H7 (cell line): ENCODE measurements at places on chromosomes 4 and X.
A peak's percentile ranks its signal among the peaks of the same experiment; 100 is the strongest.

- peak; percentile 91 for DNase-seq
These were observed 107.3 kb downstream of the ADRA2C start for GRCh38 chr4:3873408-3874027.

- no peak for DNase-seq
These were observed 8.8 kb upstream of the BMP2K start for GRCh38 chr4:78767350-78767749.

GRCh38 chr4:176484301-176484984 lies 164.7 kb downstream of the SPCS3 start:
- no peak for DNase-seq

- no peak for DNase-seq
These were observed 11.0 kb downstream of the PGM2 start for GRCh38 chr4:37837446-37837845.

- no peak for DNase-seq
These were observed 21.7 kb downstream of the CLOCK start for GRCh38 chr4:55524844-55525571.

DNA sequence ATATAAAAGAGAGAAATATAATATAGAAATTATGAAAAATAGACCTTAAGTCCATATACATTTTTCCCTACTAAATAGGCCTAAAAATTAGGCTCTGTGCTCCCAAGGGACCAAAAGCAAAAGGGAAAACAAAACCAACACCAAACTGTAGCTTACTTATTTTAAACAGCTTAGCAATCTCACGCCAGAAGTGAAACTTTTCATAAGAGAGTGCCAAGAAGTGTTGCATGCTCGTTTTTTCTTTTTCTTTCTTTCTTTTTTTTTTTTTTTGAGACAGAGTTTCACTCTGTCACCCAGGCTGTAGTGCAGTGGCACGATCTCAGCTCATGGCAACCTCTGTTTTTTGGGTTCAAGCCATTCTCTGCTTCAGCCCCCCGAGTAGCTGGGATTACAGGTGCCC lies 250.4 kb downstream of the TMA16 start:
- no peak for DNase-seq

DNA sequence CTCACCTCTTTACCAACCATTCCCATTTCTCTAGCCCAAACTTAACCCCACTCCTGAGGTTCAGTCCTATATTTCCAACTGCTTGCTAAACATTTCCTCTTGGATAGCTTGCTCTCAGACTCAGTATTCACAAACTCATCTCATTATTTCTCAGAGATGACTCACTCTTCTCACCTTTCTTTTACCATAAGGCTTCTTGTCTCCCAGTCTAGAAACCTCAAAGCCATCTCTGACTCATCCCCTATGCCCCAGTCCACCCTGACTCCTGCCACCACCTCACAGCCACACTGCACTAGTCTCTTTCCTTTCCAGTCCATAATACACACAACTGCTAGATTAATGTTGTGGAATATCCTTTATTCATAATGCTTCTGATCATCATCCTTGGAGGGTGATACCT lies 4.8 kb downstream of the FRMPD3 start:
- no peak for DNase-seq

- DNase-seq = no peak
These were observed at the start of gene IL21 for GRCh38 chr4:122621016-122621507. Gene IL21, minus strand, starts transcription at chr4:122621066. Its CDS starts 55 bp downstream, at chr4:122621011.

GRCh38 chr4:129080129-129080528 lies 13.2 kb downstream of the SCLT1 start:
- DNase-seq = no peak

- no peak for DNase-seq
These were observed 13.9 kb upstream of the MPP1 start for GRCh38 chrX:154818916-154819770.

GRCh38 chrX:1521459-1521956 lies 15.5 kb downstream of the P2RY8 start:
- peak; percentile 43 for DNase-seq

- peak; percentile 51 for DNase-seq
These were observed at the start of gene ASB9 for GRCh38 chrX:15269618-15270521. Gene ASB9, minus strand, starts transcription at chrX:15270083. Its CDS starts 209 bp downstream, at chrX:15269874.

DNA sequence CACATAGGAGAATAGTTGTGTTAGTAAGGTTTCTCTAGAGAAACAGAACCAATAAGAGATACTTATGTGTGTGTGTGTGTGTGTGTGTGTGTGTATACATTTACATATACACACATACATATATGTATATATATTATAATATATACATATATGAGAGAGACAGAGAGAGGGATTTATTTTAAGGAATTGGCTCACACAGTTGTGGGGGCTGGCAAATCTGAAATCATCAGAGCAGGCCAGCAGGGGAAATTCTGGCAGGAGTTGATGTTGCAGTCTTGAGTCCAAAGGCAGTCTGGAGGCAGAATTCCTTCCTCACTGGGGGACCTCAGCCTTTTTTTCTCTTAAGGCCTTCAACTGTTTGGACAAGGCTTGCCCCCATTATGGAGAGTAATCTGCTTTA lies 38.6 kb upstream of the NHS start:
- DNase-seq = no peak

GRCh38 chr4:42750091-42750490 lies 93.2 kb upstream of the ATP8A1 start:
- DNase-seq = peak; percentile 9

DNA sequence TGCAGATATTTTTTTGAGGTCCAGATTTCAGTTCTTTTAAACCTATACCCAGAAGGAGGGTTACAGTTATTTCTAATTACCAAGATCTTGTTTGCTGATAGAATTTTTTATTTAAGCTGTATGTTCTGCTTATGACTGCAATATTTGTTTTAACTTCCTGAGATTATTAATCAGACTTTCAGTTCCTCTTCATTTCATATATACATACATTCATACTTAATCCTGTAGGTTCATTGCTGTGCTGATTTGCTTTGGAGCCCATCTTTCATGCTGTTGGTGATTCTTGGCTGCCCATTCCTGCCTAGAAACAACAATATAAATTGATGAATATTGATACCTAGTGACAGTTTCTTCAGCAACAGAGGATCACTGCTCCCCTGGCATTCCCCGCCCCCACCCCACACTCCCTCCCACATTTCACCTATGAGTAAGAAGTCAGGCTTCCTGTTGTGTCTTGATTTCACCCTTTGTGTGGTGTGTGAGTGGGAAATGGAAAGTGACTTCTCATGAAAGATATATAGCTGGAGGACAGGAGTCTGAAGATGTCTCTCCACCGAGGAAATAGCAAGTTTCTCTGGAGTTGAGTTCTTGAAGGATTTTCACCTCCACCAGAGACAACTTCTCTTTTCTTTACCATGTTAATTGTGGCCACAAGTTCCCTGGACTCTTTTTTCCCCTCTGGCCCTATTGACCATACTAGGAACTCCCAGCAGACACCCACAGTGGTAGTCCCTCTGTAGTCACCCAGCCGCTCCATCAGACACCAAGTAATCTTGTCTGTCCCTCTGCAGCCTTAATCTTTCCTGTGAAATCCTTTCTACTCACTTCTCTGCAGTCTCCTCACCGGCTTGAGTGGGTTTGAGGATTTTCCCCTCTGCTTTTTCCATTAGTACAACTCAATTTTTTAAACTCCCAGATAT lies 118.4 kb downstream of the ASB9 start:
- peak; percentile 8 for DNase-seq

DNA sequence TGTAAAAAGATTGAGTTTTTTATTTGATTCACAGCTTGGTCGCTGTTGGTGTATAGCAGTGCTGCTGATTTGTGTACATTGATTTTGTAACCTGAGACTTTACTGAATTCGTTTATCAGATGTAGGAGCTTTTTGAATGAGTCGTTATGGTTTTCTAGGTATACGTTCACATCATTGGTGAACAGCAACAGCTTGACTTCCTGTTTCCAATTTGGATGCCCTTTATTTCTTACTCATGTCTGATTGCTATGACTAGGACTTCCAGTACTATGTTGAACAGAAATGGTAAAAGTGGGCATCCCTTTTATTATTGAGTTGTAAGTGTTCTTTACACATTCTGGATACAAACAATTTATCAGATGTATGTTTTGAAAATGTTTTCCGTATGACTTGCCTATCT lies 76.0 kb downstream of the ADGRG4 start:
- no peak for DNase-seq

- peak; percentile 19 for DNase-seq
These were observed 745 bp downstream of the TRIM2 start for GRCh38 chr4:153204728-153205648.

GRCh38 chr4:154368060-154368459 lies 123.5 kb downstream of the DCHS2 start:
- no peak for DNase-seq

- no peak for DNase-seq
These were observed 34.7 kb downstream of the SLC25A5 start for GRCh38 chrX:119502727-119503483.

GRCh38 chr4:20338841-20339240 lies 87.1 kb downstream of the SLIT2 start:
- no peak for DNase-seq

DNA sequence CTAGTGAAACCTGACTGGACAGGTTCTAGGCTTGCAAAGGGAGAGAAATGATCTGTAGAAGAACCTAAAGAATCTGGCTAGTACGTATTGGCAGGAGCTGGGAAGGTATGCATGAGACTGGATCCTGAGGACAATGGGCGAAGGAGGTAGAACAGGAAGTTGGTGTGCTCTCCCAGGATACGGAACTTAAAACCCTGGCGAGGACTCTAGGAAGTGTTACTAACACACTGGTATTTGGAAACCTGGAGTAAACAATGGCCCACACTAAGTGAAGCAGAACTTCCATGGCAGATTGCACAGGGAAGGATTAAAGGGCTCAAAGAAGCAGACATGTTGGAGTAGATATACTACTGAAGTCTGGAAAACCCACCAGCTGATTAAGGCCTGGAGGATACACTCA lies 9.1 kb downstream of the SYN1 start:
- DNase-seq = no peak
